GM18507 (cell line): ENCODE measurements at places on chromosomes 6 and 20.

GRCh38 chr6:138034229-138034628 is 73.0 kb downstream of the PERP start:
- DNase-seq, result no peak

DNA sequence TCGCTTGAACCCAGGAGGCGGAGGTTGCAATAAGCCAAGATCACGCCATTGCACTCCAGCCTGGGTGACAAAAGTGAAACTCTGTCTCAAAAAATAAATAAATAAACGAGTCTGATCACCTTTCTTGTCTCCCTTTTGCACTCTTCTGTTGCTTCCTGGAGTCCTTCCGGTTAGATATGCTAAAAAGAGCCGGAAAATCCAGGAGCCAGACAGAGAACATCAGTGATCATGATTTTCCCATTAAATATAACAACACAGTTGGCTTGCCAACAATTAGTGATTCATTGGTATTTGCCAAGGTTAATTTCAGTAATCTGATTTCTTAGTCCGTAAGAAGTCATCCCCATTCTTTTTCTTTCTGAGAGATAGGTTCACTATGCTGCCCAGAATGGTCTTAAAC is 3.7 kb upstream of the MCM3 start:
- DNase-seq, result no peak

DNA sequence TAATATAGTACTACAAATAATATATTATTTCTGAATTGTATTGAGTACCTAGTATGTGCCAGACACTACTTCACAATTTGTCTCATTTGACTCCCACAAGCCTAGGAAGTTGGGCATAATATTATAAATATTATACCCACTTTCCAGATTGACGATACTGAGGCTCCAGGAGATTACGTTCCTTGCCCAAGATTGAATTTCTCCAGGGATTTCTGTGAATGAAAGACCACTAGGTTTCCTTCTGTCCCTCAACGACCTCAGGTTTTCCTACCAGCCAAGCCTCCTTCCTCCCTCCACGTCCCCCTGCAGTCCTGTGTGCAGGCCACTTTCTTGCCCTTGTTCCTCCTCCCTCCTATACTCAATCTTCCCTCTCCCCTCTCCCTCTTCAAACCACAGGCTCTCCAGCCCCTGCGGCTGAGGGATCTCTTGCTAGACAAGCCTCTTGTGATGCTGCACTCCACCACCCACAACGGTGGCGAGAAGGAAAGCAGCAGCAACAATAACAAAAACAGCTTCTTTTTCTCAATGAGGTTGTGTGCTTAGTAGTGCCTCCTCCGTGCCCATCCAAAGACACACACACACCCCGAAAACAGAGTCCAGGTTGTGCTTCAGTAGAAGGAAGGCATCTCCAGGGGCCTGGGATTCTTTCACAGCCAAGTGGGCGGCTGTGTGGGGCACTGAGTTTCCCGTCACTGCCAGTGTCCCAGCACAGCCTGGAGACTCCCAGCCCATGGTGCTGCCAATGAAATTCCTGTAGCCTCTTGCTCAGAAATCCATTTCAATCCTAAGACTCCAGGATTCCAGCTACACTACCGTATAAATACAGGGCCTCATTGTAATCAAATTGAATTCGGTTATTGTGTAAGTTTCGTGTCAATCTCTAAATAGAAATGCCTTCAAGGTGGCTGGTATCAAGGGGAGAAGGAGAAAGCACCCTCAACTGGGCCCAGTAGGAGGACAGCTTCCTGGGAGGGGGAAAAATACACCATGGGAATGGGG is 94.4 kb downstream of the NCR2 start:
- DNase-seq, result no peak

- no peak for DNase-seq
Measured at GRCh38 chr20:53839423-53840176, 230.8 kb downstream of the BCAS1 start.

GRCh38 chr20:46568570-46569129 is 18.2 kb upstream of the OCSTAMP start:
- no peak for DNase-seq

GRCh38 chr6:56230976-56231566 is 16.3 kb downstream of the COL21A1 start:
- DNase-seq, result no peak

- no peak for DNase-seq
Measured at GRCh38 chr6:90458353-90459224, 128.3 kb downstream of the MAP3K7 start.

GRCh38 chr6:158158123-158158522 is 9.9 kb downstream of the SERAC1 start:
- no peak for DNase-seq
